ENCODE measurements at places on chromosomes 11 and 22. TPM values are rescaled to one million over a fixed set of nuclear protein-coding genes. Genes with fewer than 3 reads are reported as not detected.

Gene APOA5
- total RNA-seq = 0.12 TPM

Gene CEP126
- 2.0 TPM for total RNA-seq

Gene SNX32
- not detected for total RNA-seq

Gene PKDREJ
- not detected for total RNA-seq

Gene TRIM51
- total RNA-seq = not detected

Gene ACER3
- 19.1 TPM for total RNA-seq

Gene EFCAB6
- total RNA-seq = 0.52 TPM

- H3K27ac ChIP-seq = no peak overlapping the region
- H3K4me3 ChIP-seq = no peak overlapping the region
- H3K36me3 ChIP-seq = peaks cover 27% of the 10 kb centered on the region
Measured at GRCh38 chr22:29819501-29819900, 18.6 kb downstream of the ASCC2 start.

GRCh38 chr11:59097113-59097708 lies 9.8 kb upstream of the FAM111B start:
- no peak overlapping the region for H3K4me3 ChIP-seq
- H3K4me1 ChIP-seq = no peaks in the 10 kb centered on the region
- no peak overlapping the region for H3K27ac ChIP-seq
- H3K27me3 ChIP-seq = no peaks in the 10 kb centered on the region

GRCh38 chr11:62560566-62561103 lies 13.1 kb downstream of the EEF1G start:
- DNase-seq = peak; percentile 92
- no peak overlapping the region for H3K4me3 ChIP-seq
- peak overlapping the region; percentile 99 for H3K27ac ChIP-seq

GRCh38 chr22:47859881-47860525 lies 1097.6 kb downstream of the TBC1D22A start:
- no peaks in the 10 kb centered on the region for H3K4me1 ChIP-seq
- H3K4me3 ChIP-seq = no peak overlapping the region
- H3K27ac ChIP-seq = no peak overlapping the region
- no peaks in the 10 kb centered on the region for H3K27me3 ChIP-seq

- peaks cover 13% of the 10 kb centered on the region for H3K27me3 ChIP-seq
- H3K4me3 ChIP-seq = no peak overlapping the region
- no peaks in the 10 kb centered on the region for H3K4me1 ChIP-seq
- H3K27ac ChIP-seq = no peak overlapping the region
- DNase-seq = no peak
Measured at GRCh38 chr11:11253497-11253896, 99.6 kb downstream of the CSNK2A3 start.

DNA sequence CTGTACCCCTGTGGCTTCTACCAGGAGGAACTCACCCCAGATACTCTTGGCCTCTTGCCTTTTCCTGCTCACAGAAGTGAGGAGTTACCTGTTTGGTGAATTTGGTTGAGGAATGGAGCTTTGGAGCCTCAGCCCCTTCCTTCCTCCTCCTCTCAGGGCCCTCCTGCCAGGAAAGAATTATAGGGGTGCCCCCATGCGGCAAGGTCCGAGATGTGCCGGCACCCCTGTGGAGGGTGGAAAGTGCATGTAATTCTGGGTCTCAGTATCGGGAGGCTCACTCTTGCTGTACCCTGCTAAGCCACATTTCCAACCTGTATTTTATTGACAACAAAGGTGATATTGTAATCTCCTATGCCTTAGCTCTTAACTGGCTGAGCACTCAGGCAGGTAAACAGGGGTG lies 13.7 kb upstream of the IGSF22 start:
- no peak overlapping the region for H3K27ac ChIP-seq
- DNase-seq = no peak
- no peaks in the 10 kb centered on the region for H3K27me3 ChIP-seq
- H3K36me3 ChIP-seq = no peaks in the 10 kb centered on the region

DNA sequence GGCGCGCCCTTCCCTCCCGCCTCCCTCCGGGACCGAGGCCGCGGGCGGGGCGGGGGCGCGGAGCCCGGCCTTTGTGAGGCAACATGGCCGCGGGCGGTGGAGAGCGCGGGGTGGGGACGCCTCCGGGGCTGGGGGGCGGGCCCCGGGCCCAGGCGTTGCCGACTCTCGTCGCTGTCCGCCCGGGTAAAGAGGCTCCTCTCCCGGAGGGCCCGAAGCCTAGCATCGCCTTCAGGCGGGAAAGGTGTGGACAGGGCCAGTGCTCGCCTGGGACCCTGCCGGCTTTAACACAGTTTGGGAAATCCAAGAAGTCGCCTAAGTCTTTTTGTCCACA lies 369 bp downstream of the DGCR8 start:
- peaks cover 38% of the 10 kb centered on the region for H3K4me1 ChIP-seq
- no peaks in the 10 kb centered on the region for H3K27me3 ChIP-seq
- no peak for DNase-seq
- H3K27ac ChIP-seq = peak overlapping the region; percentile 93
- peak overlapping the region; percentile 99 for H3K4me3 ChIP-seq

- no peak overlapping the region for H3K27ac ChIP-seq
- no peaks in the 10 kb centered on the region for H3K36me3 ChIP-seq
- no peak for DNase-seq
- no peak overlapping the region for H3K4me3 ChIP-seq
- H3K4me1 ChIP-seq = no peaks in the 10 kb centered on the region
- H3K27me3 ChIP-seq = no peaks in the 10 kb centered on the region
Measured at GRCh38 chr11:85685125-85685819, 723 bp downstream of the CCDC89 start.

DNA sequence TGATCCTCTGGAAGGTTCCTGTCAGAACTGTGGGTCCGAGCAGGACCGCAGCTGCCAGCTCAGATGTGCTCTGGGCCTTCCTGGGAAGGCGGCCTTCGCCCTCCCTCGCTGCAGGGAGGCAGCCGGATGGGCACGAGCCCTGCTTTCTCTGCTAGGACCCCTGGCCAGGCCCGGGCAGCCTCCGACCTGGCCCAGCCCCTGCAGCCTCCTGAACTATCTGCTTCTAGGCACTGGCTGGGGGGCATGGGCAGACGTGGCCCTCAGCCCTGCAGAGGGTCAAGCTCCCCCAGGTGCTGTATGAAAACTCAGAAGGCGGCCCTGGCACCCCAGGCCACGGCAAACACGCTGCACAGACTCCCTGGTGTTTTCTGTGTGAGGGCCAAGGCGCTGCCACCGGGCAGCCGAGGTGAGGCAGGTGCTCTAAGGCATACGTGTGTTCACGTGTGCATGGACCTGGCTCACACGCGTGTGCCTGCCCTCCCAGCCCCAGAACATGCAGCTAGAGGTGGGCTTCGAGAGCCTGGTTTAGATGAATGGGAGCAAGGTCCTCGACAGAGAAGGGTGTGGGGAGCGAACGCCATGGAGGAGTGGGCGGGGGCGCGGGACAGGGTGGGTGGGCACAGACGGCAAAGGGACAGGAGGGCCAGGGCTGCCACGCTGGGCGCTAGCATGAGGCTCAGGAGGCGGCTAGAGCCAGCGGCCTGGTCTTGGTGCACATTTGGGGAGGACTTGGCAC lies 4.3 kb downstream of the LRFN4 start:
- H3K27me3 ChIP-seq = no peaks in the 10 kb centered on the region
- peaks cover 10% of the 10 kb centered on the region for H3K4me1 ChIP-seq
- DNase-seq = no peak

DNA sequence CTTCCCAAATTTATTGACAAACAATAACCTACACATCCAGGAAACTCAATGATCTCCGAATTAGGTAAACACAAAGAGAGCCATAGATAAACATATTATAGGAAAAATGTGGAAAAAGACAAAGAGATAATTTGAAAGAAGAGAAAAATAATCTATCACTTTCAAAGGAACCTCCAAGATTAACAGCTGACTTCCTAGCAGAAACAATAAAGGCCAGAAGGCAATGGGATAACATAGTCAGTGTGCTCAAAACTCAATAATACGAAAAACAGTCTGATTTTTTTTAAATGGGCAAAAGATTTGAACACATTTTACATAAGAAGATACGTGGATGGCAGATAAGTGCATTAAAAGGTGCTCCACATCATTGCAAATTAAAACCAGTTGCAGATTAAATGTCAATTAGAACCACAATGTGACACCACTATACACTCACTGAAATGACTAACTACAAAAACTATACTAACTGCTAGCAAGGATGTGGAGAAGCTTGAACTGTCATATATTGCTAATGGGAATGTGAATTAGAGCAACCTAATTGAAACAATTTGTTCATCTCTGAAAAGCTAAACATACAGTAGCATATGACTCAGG lies 300.4 kb downstream of the TMEM135 start:
- H3K27me3 ChIP-seq = no peaks in the 10 kb centered on the region
- no peak overlapping the region for H3K27ac ChIP-seq
- H3K36me3 ChIP-seq = no peaks in the 10 kb centered on the region
- DNase-seq = no peak

DNA sequence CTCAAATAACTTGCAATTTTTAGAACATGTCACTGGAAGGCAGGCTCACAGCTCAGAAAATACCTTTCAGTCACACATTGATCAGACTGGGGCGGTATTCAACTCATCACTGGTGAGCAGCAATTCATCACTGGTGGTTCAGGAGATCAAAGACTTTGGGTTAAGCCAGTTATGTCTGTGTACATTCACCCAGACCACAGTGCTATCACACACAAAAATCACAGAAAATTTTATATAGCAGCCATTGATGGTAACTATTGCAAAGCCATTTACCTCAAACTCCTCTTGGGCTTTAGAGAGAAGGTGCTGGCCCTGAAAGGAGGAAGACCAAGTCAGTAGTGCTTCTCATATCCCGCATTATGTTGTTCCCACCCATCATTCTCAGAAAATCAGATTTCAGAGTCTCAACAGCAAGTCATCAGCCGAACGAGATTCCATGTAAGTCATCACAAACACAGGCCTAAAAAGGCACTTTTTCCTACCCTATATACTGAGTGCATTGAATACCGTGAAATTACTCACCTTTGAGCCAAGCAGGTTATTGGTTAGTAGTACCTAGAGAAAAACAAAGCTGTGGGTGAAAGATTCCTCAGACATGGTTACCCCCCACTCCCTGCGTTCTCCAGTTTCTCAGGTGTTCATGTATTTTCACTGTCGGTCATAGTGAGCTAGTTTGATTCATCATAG lies 14.0 kb upstream of the WDR74 start:
- peaks cover 77% of the 10 kb centered on the region for H3K4me1 ChIP-seq
- H3K27me3 ChIP-seq = no peaks in the 10 kb centered on the region
- H3K4me3 ChIP-seq = peak overlapping the region; percentile 83
- DNase-seq = no peak

DNA sequence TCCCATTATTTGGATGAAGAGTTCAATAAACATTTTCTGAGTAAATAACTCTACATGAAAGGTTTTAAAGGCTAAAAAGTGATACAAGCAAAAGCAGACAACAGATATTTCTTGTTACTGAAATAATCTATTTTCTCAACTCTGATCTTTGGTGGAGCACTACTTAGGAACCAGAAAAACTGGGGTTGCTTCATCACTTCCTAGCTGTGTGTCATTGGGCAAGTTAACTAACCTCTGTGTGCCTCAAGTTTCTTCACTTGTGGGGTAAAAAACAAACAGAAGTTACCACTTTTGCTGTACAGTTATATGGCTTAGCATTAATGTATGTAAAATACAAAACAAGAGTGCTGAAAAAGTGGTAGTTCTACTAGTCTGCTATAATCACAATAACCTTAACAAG lies 5.6 kb downstream of the MAPK1 start:
- no peak overlapping the region for H3K4me3 ChIP-seq
- H3K36me3 ChIP-seq = no peaks in the 10 kb centered on the region
- peaks cover 10% of the 10 kb centered on the region for H3K4me1 ChIP-seq

- H3K4me1 ChIP-seq = no peaks in the 10 kb centered on the region
- H3K36me3 ChIP-seq = no peaks in the 10 kb centered on the region
- no peak overlapping the region for H3K27ac ChIP-seq
- H3K4me3 ChIP-seq = no peak overlapping the region
Measured at GRCh38 chr11:120153221-120153620, 15.3 kb upstream of the TRIM29 start.

GRCh38 chr22:37105990-37106389 lies 3.5 kb downstream of the TMPRSS6 start:
- no peaks in the 10 kb centered on the region for H3K36me3 ChIP-seq
- H3K4me1 ChIP-seq = no peaks in the 10 kb centered on the region
- no peak overlapping the region for H3K27ac ChIP-seq
- no peaks in the 10 kb centered on the region for H3K27me3 ChIP-seq
- DNase-seq = no peak

- no peaks in the 10 kb centered on the region for H3K27me3 ChIP-seq
- H3K4me1 ChIP-seq = peaks cover 14% of the 10 kb centered on the region
- H3K36me3 ChIP-seq = no peaks in the 10 kb centered on the region
- no peak for DNase-seq
- H3K27ac ChIP-seq = no peak overlapping the region
- H3K4me3 ChIP-seq = no peak overlapping the region
Measured at GRCh38 chr11:65311170-65311678, 3.4 kb upstream of the CDC42EP2 start.

DNA sequence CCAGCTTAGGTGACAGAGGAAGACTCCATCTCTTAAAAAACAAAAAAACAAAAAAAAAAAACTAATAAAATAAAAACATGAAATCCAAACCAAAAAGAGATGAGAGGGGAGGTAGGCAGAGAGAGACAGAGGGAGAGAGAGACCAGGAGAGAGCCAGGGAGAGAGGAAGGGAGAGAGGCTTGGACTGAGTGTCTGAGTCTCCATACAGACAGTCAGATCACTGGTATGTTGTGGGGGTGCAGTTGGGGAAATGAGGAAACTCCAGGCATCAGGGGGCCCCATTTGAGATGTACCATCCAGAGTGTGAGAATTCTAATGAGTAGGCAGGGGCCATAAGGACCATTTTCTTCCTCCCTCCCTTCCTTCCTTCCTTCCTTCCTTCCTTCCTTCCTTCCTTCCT lies 53.1 kb upstream of the SEPTIN5 start:
- no peak for DNase-seq
- no peaks in the 10 kb centered on the region for H3K27me3 ChIP-seq
- H3K27ac ChIP-seq = no peak overlapping the region
- H3K4me1 ChIP-seq = no peaks in the 10 kb centered on the region
- H3K36me3 ChIP-seq = no peaks in the 10 kb centered on the region

DNA sequence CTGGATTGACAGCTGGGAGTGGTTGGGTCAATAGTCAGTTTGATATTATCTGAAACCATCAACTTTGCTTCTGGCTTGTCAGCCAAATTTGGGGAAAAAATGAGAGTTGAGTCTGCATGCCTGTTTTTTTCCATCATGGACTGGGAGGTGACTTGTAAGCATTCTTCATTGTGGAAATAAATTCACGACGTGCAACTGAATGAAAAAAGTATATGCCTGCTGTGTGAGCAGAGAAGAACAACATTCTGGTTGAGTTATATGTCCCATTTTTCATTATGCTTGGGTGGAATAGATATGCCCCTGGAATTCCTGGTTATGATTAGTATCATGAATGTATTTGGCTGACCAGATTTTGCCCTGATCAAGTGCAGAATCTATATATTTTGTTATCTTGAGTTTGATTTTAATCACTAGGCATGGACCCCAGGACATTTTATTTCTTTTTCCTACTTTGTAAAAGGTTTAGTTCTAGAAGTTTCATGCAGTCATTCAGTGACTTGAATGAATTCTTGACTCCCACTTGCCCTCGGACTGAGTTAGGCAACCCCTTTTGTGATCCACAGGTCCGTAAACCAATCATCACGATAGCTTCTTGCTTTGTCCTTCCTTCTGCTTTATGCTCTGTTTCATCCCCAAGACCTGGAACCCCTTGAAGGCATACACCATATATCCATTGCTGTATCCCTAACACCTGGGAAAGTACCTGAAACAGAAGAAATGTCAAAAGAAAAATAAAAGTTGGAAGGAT lies 205.8 kb downstream of the NAV2 start:
- no peak for DNase-seq
- no peaks in the 10 kb centered on the region for H3K36me3 ChIP-seq
